Activated CD4-positive, alpha-beta T cell treated with anti-CD3 and anti-CD28 coated beads, Interleukin-10, Interleukin-2, amounts not matched to agents 100 ng/mL and 50 ng/mL, durations not matched to agents 16 hours and 8 hours (primary cell): ENCODE measurements at places on chromosomes 4 and X.
A peak's percentile ranks its signal among the peaks of the same experiment; 100 is the strongest.

- no peak for DNase-seq
These were observed 58.8 kb downstream of the PPP3CA start for GRCh38 chr4:101288365-101289145.

DNA sequence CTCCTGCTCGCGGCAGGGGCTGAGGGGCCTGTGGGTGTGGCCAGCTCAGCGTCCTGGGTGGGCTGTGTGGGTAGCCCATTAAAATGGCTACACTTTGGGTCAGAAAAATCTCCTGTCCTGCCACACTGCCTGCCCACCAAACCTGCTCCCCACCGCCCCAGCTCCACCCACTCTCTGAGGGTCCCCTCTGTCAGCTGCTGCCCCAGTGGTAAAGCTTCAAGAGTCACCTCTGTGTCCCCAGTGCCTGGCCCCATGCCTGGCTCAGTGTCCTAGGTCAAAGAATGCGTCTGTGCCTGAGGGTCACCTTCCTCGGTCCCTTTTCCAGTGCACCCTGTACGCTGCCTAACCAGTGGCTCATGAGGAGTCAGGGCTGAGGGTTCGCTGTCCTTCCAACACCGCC is 24.9 kb upstream of the TADA2B start:
- DNase-seq = no peak

GRCh38 chr4:158810487-158811215 is 41.8 kb downstream of the FNIP2 start:
- peak; percentile 47 for DNase-seq

DNA sequence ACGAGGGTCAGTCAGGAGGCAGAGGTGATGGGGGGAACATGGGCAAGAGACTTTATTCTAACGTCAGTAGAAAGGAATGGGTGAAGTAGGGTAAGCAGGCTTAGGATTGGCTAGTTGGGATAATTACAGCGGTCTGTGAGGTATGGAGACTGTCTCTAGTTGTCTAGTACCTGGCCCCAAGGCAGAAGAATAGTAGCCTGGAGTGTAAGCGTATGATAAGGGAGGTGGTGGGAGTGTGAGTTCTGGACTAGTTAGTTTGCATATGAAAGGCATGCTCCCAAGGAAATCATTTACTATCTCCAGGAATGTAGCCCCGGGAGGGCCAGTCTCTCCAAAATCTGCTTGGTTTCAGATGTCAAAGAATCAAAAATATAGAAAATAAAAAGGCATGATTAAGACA is 219.6 kb upstream of the ANXA3 start:
- no peak for DNase-seq

DNA sequence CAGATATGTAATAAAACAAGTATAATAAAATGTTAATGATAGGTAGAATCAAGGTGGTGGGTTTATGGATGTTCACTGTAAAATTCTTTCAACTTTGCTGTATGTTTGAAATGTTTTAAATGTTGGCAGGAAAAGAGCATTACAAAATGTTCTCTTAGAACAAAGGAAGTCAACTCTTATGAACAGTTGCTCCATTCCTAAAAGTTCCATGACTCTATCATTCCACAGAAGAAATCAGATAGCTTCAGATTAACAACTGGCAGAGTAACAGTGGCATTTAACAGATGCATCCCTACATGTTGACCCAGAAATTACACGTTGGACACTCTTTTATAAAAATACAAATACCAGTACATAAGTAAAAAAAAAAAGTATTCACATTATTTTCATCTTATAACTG is 2023.7 kb downstream of the ARAP2 start:
- no peak for DNase-seq

- no peak for DNase-seq
These were observed 145.7 kb downstream of the EDA start for GRCh38 chrX:69761633-69762032.

DNA sequence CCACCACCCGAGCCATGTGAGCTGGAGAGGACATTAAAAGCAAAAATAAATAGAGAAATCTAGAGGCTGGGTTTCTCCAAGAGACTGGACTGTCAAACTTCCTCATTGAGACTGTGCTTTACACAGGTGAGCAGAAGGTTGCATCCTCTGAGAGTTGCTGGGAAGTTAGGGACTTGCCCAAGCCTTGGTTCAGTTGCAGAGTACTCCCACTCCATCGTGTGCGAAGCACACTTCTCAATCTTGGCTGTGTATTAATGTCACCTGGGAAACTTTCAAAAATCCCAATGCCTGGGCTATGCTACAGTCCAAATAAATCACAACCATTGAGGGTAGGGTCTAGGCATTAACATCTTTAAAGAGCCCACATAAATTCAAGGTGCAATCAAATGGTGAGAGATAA is 89.2 kb downstream of the ZNF330 start:
- no peak for DNase-seq

DNA sequence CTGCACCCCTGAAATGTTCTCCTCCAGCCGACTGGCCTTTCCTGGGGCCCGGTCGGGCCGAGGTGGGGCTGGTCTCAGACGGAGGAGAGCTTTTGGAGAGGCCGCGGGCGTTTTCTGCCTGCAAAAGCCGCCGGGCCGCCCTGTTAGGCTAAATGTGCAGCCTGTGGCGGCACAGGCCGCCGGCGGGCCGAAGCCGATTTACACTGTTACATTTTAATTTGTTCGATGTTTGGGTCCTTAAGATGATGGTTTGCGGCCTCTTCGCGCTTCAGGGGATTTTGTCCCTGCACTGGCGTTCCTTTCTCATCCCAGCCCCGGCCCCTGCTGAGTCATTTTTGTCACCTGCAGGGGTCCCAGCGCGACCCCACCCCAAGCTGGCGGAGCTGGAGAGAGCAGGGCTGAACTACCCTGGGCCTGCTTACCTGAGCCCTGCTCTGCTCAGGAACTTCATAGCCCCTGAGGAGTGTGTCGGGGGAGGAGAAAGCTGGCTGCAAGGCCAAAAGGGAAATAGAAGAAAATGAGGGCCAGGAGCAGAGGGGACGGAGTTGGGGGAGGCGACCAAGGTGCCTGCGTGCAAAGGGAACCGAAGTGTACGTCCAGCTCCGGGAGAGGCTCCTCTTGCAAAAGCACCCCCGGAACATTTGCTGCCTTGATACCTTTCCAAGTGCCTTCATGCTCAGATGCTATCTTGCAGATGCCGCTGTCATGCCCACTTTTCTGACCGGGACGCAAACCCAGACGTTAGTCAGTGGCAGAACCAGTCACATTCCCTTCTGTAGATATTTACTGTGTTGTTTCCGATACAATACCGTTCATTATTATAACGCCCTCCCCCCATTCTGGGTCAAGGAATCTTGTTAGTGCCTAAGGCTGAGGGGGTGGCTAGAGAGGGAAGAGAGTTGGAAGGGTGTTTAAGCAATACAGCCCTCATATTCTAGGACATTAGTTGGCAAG is 977 bp upstream of the RBBP7 start:
- DNase-seq = no peak

GRCh38 chr4:2042204-2042946 is 16.8 kb upstream of the NAT8L start:
- peak; percentile 20 for DNase-seq

DNA sequence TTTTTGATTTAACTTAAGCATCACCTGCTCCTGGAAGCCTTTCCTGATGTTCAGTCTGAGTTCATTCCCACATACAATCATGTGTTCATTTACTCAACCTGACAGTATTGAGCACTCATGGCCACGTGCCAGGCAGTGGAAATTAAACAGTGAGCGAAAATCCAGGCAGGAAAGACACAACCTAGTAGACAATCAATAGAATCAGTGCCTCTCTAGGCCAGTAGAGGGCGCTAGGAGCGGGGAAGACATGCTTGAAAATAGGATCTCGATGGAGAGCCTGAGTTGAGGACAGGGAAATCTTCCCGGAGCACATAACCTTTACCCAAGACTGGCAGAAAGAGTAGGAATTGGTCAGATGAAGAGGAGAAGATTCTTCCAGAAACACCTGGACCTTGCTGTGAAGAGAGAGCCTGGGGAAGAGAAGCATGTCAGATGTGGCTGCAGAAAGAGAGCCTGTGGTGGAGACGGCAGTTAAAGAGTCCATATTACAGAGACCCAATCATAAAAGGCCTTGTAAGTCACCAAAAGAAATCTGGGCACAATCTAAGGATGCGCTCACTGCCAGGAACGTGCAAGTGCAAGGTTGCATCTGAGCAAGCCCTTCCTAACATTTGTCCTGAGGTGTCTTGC is 103.5 kb downstream of the LDB2 start:
- DNase-seq = peak; percentile 43

DNA sequence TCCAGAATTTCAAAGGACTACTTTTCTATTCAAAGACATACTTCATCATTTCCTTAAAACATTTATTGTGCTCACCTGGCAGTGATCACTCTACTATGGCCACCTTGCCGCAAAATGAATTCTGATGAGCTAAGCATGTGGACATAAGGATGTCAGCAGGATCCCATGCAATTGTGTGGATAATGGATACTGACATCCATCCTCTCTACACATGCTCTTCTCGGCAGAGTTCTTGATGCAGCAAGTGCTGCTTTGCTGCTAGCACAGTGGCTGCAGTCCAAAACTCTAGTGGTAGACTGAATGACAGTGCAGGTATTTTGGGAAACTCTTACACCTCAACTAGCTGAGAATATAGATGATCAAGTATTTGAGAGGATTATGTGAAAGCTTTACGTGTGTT is 168.0 kb downstream of the BANK1 start:
- no peak for DNase-seq

GRCh38 chr4:6493658-6494304 is 21.4 kb upstream of the PPP2R2C start:
- DNase-seq = no peak

DNA sequence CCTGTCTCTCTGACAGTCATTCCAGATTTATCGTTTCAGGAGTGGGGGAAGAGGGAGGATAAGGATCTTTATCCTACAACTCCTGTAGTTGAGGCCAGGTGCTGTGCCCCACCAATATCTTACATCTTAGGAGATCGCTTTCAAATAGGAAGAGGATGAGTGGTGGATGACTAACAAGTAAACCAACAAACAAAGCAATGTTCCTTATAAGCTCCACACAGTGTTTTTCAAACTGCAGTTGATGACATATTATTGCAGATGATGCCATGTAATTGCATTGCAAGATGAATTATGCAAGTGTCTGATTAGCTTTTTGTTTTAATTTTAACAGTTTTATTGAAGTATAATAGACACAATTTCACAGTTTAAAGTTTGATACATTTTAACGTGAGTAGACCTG is 35.8 kb upstream of the TMEM164 start:
- DNase-seq = no peak

GRCh38 chr4:80014531-80014930 is 58.5 kb downstream of the ANTXR2 start:
- no peak for DNase-seq

- peak; percentile 39 for DNase-seq
These were observed 543 bp downstream of the NFXL1 start for GRCh38 chr4:47913861-47914219.

- no peak for DNase-seq
These were observed 34.6 kb upstream of the PRRG1 start for GRCh38 chrX:37314531-37314930.
